ENCODE measurements at places on chromosomes 5 and 9.

DNA sequence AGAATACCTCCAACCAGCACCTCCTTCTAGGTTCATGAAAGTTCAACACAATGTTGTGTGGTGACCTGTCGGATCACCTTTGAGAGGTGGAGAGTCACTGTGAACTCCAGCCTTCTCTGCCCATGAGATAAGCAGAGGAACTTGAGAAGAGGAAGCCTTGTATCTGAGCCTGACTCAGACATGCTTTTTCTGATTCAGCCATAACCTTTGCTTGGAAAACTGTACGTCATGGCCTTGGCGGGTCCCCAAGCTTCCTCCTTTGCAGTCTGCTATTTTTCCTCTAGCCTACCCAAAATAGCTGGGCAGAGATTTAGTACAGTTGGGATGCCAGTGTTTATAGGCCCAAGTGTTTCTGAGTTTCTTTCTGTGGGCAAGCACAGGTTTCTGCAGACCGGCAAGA, 274.7 kb downstream of the CETN3 start:
- DNase-seq = no peak

- no peak for DNase-seq
Measured at GRCh38 chr5:141951332-141951781, 6.6 kb downstream of the PCDH12 start.

DNA sequence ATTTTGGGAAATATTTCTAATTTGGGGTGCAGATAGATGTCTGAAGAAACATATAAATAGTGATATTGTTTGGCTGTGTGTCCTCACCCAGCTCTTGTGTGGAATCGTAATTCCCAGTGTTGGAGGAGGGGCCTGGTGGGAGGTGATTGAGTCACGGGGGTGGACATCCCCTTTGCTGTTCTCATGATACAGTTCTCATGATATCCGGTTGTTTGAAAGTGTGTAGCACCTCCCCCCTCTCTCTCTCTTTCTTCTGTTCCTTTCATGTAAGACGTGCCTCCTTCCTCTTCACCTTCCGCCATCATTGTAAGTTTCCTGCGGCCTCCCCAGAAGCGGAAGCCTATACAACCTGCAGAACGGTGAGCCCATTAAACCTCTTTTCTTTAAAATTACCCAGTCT, 11.4 kb upstream of the ADAMTS16 start:
- DNase-seq = no peak

GRCh38 chr5:2191972-2192371, 309.2 kb upstream of the IRX4 start:
- DNase-seq = no peak

DNA sequence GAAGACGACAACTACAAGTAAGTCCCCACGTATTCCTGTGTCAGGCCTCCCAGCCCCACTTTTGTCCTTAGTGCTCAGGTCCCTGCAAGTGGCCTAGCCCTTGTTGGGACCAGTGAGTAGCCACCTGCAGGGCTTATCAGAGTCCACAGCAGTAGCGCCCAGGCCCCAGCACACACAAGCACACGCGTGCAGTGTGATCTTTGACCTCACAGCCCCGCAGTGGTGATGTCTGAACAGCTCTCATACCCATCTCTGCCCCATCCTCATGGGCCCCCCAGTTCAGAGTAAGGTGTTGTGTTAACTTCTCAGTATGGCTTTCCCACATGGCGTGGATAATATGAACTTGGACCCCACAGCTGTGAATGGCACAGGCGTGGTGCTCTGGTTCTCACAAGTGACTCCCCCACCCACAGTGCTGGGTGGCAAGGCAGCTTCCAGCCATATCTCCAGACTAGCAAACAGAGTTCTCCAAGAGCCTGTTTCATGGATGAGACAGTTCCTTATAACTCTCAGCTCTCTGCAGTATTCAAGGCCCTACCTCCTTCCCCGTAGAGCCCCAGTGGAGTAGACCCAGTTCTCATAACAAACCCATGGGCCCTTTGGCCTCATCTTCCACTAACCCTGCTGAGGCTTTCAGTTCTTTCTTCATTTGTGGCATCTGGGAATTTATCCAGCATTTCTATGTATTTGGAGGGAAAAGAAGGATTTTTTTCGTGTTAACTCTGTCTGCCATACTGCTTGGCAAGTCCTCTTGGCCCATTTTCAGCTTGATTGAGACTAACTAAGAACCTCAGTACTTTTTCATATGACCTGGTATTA, 46.5 kb upstream of the ANGPTL2 start:
- no peak for DNase-seq

DNA sequence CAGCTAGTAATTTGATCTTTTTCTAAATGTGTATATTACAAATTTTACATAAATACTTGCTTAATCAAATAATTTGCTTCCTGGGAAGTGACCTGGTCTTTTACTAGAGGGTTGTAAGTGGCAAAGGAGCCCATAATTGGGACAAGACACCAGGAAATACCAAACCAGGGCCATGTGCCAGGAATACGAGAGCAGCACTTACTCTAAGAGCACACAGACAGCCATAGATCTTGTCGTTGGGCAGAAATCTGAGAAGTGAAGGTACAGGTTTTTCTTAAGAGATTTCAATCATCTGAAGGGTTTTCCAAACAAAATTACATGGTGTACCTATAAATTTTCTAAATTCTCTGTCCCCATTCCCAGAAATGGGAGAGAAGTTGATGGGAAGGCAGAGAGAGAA, 179.3 kb downstream of the HINT1 start:
- no peak for DNase-seq

DNA sequence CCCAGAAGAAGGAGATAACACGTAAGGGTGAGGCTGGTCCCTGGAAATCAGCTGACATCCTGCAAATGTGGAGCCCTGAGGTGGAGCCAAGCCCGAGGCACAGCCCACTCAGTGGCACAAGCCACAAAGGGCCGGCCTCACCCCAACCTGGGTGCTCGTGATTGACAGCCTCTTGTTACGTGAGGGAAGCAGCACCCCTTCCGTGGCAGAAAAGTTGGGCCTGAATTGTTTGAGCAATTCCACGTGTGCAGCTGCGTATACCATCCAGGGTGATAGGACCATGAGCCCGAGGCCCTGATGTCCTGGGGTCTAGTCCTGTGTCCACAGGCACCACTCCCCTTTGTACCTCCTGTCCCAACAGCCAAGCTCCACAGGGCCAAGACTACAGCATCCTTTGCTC, 4.8 kb downstream of the ORM2 start:
- DNase-seq = no peak

DNA sequence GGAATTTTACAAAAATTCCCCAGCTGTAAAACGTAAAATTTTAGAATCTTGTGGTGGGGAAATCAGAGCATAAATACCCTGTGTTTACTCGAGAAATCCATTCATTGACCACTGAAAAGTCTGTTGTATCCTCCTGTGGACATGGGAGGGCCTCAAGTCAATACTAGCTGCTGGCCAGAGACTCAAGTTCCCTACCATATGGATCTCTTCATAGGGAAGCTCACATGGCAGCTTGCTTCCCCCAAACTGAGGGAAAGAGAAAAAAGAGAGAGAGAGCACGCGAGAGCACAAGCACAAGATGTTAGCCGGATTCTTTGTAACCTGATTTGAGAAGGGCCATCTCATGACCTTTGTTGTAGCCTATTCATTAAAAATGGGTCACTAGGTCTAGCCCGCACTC, 591.9 kb downstream of the LRRC70 start:
- no peak for DNase-seq

DNA sequence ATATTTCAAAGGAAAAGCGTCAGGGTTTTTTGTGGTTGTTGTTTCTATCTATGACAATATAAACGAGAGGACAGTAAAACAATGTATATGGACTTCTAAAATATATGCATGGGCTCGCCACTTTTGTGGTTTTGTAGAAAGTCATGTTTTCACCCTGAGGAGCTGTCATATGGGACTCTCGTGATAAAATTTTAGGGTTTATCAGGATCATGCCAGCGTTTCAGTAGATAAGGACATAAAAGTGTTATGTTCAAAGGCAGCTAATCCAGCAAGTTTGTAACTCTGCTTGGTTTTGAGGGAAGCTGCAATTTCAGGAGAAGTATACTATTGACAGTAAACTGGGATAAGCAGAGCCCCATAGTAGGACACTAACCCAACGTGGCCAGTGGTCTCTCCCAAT, 120.3 kb downstream of the CDC42SE2 start:
- DNase-seq = no peak

GRCh38 chr9:123435471-123435870, 79.5 kb downstream of the CRB2 start:
- no peak for DNase-seq

GRCh38 chr9:124079176-124079925, 67.8 kb downstream of the LHX2 start:
- no peak for DNase-seq

GRCh38 chr9:69590266-69590665, 81.9 kb downstream of the APBA1 start:
- no peak for DNase-seq

- DNase-seq = no peak
Measured at GRCh38 chr5:76325326-76325725, 77.8 kb upstream of the IQGAP2 start.

DNA sequence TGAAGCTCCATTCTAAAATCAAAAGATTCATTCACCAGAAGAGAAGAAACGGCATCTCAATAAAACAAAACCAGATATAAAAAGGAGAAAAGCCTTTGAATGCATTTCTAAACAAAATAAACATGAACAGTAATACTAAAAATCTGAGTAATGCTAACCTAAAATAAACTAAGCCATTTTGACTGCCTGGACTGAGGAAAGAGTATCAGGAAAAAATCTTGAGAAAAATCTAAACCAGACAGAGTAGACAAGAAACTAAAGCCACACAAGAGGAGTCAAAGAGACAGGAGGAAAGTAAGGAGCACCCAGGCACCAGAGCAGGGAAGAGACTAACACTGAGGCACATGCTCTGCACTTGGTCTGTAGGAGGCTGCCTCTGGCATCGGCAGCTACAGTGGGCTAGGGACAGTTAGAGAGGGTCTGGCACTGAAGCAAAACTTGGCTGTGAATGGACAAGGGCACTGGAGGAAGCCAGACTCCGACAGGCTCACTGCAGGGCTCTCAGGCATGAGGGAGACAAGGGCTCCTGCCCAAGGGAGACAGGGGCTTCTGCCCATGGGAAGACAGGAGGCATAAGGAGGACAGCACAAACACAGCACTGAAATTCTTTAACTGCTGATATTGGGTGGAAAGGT, 50.2 kb downstream of the DROSHA start:
- DNase-seq = no peak

DNA sequence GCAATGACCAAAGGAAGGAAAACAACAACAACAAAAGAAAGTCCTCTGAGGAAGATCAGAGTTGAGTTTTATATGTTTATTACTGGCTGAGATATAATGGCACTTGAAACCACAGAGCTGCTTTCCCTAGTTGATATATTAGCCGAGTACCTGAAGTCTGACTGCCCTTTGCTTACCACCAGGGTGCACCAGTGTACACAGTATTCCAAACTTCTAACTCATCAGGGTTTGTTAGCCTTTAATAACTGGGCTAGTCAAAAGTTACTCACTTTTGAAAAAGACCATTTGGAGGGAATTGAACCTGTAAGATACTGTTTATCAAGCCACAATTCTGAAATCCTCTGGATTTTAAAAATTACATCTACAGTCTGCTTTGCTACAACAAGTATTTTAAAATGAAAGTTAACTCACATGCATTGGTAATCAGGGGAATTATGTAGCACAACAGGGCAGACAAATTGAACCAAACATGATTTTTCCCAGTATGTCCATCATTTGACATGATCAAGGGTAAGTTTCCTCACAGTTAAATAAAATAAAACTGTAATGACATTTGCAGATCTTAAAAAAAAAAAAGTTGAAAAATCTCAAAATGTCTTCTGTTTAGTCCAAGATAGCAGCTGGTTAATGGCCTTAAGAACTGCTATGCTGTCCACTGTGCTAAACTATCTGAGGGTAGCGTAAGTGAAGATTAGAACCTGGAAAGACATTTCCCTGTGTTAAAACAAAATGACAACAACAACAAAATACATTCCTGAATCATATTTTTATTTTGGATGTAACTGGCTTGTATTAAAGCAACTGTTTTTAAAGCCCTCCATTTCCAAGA, 57.3 kb upstream of the C6 start:
- DNase-seq = no peak

- no peak for DNase-seq
Measured at GRCh38 chr5:150137997-150138396, 17.6 kb downstream of the PDGFRB start.

DNA sequence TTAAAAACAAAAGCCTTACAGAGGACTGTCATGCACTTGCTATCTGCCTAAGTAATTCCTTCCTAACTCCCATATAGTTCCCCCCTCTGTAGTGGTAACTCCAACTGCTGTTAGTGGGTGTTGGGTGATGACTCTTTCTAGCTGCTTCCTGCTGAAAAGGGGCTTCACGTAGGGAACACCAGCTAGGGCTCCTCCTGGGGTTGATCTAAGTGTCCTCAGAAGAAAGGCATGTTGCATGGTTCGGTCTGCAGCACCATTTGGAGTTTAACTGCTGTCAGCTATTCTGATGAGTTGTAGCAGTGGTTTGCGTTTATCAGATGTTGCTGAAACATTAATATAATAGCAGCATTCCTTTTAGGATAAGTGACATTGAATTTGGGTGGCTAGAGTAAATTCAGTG, 281.9 kb upstream of the TUSC1 start:
- no peak for DNase-seq
